ENCODE measurements at places on chromosomes 7 and 10.

GRCh38 chr7:35736725-35737124 is 41.8 kb upstream of the HERPUD2 start:
- DNase-seq: no peak

- DNase-seq: no peak
These were observed 10.3 kb upstream of the VIM start for GRCh38 chr10:17217631-17218232.

GRCh38 chr7:12549106-12549505 is 21.4 kb upstream of the SCIN start:
- DNase-seq: no peak

DNA sequence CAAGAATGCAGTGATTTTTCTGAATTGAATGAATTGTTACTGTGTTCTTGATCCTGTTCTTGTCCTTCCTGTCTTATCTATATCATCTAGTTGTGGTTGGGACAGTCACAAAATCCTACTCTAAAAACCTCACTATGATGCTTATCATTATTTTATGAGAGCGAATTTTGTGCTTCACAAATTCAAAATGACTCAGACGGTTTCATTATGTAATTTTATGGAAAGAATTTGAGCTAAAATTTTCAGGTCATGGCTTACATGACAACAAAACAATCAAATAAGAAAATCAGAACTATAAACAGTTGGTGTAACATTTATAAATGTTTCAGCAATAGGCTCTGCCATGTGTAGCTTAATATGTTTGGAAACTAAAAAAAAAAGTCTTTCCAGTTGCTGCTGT is 6.9 kb downstream of the PRKAR2B start:
- DNase-seq: no peak

- no peak for DNase-seq
These were observed 26.5 kb downstream of the LMTK2 start for GRCh38 chr7:98133181-98133580.

- DNase-seq: no peak
These were observed 20.1 kb downstream of the CNPY1 start for GRCh38 chr7:155526225-155526624.

GRCh38 chr7:81608748-81609382 is 161.0 kb downstream of the HGF start:
- no peak for DNase-seq

GRCh38 chr7:21338728-21339164 is 89.1 kb upstream of the SP4 start:
- DNase-seq: no peak

DNA sequence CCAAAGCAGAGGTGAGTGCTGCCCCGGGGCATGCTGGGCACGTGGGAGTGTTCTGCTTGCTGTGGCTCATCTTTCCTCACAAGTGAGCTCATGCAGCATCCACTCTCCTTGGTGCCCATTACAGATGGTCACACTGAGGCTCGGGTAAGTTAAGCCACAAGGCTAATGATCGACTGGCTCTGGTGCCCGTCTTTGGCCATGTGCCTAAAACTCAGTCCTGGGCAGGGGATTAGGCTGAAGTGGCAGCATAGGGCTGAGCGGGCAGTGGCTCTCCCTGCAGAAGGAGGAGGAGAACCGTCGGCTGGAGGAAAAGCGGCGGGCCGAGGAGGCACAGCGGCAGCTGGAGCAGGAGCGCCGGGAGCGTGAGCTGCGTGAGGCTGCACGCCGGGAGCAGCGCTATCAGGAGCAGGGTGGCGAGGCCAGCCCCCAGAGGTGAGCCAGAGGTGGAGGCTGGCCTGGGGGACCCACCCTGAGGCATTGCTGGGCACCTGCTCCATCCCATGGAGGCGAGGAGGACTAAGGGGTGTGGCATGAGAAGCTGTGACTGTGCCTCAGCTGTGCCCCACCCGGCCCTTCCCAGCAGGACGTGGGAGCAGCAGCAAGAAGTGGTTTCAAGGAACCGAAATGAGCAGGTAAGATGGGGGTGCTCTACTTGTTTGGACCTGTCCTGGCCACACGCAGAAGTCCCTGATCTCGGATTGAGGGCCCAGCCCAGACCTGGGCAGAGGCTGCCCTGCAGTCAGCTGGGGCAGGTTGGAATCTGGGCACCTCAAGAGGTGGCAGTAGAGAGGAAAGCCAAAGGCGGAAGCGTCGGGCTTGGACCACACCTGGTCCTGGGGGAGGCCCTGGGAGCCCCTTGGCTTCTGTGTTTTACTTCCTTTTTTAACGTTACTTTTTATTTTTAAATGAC is 7.3 kb downstream of the PGAM2 start:
- DNase-seq: no peak

DNA sequence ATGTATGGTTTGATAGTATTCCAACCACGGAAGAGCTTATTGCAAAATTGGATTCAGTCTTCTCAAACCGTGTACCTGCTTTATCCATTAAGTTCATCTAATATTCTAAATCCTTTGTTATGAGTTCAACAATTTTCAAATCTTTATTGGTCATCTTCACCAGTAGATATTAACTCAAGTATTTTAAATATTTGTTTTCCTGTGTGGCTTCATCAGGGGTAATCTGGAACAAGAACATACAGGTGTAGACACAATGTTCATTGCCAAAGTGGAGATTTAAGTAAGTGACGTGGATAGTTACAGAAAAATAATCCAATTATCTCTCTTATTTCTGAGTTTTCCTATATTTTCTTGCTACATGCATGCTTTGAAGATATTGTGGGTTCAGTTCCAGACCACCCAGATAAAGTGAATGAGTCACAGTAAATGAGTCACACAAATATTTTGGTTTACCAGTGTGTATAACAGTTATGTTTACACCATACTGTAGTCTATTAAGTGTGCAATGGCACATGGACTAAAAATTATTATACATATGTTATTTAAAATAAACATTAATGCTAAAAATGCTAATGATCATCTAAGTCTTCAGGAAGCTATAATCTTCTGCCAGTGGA is 429.0 kb upstream of the POT1 start:
- DNase-seq: no peak

DNA sequence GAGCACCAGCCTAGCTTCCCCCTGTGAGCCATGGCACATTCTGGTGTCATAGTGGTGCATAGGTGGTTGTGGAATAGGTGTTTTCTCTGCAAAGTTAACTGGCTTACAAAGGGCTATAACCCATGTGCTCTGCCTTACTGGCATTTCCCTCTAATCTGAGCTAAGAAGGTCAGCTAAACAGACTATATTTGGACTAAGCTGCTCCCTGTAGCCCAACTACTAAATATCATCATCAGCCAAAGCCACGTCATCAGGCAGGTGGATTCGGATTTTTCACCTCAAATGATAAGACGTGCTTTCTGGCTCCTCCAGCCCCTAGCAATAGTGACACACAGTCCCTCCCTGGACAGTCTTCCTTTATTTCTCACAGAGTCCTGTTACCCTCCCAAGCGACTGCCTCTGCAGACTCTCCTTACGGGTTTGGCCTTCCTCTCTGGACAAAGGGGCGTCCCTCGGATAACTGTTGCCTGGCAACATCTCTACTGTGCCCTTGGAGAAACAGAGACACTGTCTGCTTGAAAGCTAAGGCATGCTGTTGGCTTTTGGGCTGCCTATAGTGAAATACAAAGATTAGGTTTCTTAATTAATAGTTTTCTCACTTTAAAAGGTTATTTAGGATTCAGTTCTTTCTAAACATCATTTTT is 9.1 kb downstream of the SLC13A4 start:
- DNase-seq: no peak

DNA sequence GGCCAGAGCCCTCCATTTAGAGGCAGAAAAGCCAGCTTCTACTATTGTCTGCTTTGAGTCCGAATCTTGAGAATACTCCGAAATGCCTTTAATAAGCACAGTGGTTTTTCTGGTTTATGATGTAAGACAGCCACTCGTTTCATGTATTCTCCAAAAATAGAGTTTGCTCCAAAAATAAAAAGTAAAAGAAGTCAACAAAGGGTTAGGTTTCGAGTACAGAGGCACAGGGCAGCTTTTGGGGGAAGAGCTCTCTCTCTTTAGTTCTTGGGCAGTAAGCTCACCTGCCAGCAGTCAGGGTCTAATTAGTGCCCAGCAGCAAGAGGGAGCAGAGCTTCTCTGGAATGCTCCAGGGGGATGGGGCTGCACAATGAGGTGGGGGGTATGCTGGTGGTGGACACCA is 20.2 kb downstream of the CREB3L2 start:
- DNase-seq: no peak

- DNase-seq: no peak
These were observed 9.1 kb upstream of the MTPAP start for GRCh38 chr10:30358206-30358605.

DNA sequence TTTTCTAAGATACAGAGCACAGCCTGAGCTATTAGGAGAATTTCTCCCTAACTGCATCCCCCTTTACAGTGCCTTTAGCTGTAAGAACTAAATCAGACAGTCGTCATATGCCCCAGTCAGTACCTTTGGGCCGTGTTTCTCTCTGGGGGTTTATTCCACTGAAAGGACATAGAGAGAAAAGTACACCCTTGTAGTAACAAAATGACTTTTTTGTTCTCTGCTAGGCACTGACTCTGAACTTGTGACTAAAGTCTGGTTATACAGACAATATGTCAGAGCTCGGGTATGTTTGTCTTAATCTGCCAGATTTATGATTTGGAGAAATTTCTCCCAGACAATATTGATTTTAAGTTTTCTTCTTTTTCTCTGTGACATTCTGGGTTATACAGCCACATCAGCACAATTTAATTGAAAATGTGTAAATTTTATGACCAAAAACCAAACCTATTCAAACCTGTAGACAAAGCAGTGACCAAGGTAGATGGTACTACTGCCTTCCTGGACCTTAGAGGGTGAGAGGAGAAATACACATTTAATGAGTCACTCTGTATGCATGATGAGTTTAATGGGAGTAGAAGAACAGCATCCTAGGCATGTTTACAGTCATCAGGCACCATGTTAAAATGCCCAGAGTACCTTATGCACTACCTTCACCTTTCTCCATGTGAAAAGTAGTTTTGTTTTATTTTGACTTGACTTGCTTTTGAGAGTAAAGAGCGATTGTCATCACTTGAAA is 156.1 kb upstream of the PLXDC2 start:
- DNase-seq: no peak

DNA sequence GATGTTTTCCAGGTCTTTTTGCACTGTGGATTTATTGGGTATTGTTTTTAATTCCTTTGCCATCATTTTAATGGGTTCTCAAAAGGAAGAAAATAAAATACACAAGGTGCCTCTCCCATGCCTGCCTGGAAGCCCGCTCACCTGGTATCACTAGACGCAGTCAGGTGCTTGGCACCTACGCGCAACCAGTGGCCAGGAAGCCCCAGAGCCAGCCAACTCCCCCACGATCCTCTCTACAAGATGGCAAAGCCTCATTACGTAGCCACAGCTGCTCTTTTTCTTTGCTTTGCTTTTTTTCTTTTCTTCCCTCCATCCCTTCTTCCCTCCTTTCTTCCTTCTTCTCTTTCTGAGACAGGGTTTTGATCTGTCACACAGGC is 34.3 kb downstream of the BAIAP2L1 start:
- DNase-seq: no peak

- no peak for DNase-seq
These were observed 8.4 kb upstream of the PVRIG start for GRCh38 chr7:100211342-100211780.

GRCh38 chr7:70113536-70113935 is 515.3 kb downstream of the AUTS2 start:
- DNase-seq: no peak

DNA sequence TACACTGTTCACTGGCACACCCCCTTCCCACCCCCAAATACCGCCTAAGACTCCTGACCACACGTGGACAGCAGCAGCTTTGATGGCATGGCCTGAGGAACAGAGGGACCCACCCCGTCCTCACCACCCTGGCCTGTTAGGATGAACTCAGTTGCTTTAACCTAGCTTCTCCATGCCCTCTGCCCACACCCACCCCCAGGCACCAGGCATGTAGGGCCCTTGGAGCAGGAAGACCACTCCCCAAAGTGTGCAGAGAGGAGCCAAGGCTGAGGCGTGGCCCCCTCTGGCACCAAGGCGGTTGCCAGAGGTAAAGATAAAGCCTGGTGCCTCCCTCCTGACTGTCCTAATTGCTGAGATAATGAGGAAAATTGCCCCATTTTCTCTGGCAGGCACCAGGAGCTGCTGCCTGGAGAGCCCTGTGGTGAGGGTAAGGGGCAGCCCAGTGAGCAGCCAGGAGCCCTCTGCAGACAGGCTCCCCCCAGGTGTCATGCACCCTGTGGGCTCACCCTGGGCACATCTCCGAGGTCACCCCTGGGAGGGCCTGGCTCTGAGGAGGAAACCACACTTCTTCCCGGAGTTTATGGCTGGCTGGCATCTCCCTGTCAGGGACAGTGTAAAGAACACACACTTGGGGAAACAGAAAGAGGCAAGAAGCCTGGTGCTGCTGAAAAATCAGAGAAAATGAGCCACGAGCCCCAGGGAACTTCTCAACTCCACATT is 47.7 kb downstream of the LRRC20 start:
- no peak for DNase-seq

- peak; percentile 48 for DNase-seq
These were observed 460 bp downstream of the ANXA11 start for GRCh38 chr10:80204677-80205476.

GRCh38 chr10:11682267-11682683 is 59.9 kb upstream of the ECHDC3 start:
- no peak for DNase-seq

GRCh38 chr7:152735443-152736004 is 24.0 kb upstream of the ACTR3B start:
- no peak for DNase-seq

DNA sequence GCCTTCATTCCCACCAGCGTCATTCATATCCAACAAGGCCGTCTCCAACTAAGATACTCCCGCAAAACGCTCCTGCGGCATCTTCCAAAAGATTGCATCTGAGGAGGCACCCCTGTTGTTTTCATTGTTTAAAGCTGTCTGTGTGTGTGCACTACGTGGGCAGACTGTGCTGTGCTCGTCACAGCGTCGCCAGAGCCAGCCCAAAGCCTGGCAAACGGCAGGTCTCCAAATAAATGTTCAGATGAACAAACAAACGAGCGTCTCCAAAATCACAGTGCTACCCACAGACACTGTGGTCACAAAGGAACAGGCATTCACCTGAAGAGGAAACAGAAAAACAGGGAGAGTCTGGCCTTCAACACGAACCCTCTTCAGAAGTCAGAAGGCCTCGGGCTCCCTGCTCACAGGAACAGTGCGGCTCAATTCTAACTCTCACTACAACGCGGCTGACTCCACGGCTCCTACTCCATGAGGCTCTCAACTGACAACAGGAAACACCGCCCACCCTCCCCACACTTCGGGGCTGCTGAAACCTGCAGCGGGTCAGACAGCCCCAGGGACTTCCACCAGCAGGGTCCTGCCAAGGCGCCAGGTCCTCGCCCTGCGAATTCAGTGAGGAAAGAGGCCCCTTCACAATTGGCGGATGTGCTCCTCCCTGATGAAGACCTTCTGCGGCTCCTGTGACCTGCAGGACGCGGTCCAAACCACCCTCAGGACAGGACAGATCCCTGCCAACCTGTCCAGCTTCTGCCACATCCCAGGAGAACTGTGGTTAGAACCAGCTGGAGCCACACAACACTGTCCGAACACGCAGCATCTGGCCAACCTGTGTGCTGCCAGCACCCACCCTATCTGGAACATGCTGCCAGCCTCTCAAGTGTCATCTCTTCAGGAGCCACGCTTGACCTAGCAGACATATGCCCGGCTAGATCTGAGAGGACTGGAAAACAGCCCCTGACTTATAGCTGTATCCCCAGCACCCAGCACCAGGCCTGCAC is 36.1 kb downstream of the MAD1L1 start:
- no peak for DNase-seq
